Common myeloid progenitor, CD34-positive (primary cell): ENCODE measurements at places on chromosomes 5 and 9.

DNA sequence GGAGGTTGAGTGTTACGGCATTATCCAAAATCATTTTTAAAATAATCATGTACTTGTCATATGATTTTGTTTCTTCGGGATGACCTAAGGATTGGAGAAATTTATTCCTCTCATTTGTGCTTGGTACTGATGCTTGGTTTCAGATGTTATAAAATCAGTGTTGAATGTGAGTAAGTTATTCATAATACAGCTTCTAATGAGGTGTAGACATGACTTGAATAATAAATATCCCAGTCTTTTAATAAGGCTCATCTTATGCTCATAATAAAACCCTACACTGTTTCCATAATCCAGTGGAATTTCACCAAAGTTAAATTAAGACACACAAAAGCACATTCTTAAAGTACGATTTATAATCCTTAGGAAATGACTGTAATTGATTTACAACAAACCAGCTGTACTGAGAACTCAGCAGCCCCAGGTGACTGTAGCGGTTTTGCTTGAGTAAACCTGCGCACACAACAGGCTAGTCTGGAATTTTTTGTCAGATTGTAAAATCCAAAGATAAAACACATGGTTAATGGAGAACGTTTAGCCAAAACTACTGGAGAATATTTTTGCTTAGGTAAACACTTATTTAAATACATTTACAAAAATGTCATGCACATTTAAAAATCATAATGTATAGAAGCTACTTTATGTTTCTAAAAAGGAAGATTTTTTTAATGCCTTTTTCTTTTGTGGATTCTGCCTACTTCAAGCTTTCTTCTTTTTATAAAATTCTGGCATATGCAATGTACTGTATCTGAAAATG is 609.8 kb upstream of the GRAMD2B start:
- H3K4me1 ChIP-seq, result no peaks in the 10 kb centered on the region
- H3K27me3 ChIP-seq, result no peaks in the 10 kb centered on the region
- no peak overlapping the region for H3K27ac ChIP-seq
- no peaks in the 10 kb centered on the region for H3K36me3 ChIP-seq
- H3K4me3 ChIP-seq, result no peak overlapping the region
- no peak for DNase-seq

GRCh38 chr5:62931153-62931950 is 352.7 kb downstream of the LRRC70 start:
- no peak overlapping the region for H3K27ac ChIP-seq
- H3K4me3 ChIP-seq, result no peak overlapping the region
- H3K4me1 ChIP-seq, result no peaks in the 10 kb centered on the region
- no peaks in the 10 kb centered on the region for H3K36me3 ChIP-seq
- no peaks in the 10 kb centered on the region for H3K27me3 ChIP-seq
- no peak for DNase-seq

- H3K27me3 ChIP-seq, result no peaks in the 10 kb centered on the region
- DNase-seq, result peak; percentile 76
- peaks cover 47% of the 10 kb centered on the region for H3K4me1 ChIP-seq
- H3K4me3 ChIP-seq, result no peak overlapping the region
- no peaks in the 10 kb centered on the region for H3K36me3 ChIP-seq
These were observed 60.9 kb downstream of the CXXC5 start for GRCh38 chr5:139708877-139709581.

- H3K27ac ChIP-seq, result no peak overlapping the region
- peak overlapping the region; percentile 69 for H3K4me3 ChIP-seq
- H3K36me3 ChIP-seq, result no peaks in the 10 kb centered on the region
- no peak for DNase-seq
These were observed 750 bp downstream of the DNM1 start for GRCh38 chr9:128203707-128204551.

- H3K4me3 ChIP-seq, result peak overlapping the region; percentile 63
- H3K27me3 ChIP-seq, result peaks cover 23% of the 10 kb centered on the region
- peak; percentile 66 for DNase-seq
These were observed 986 bp downstream of the PLPP1 start for GRCh38 chr5:55533521-55534435.

GRCh38 chr9:108142504-108143201 is 653.1 kb upstream of the KLF4 start:
- no peaks in the 10 kb centered on the region for H3K36me3 ChIP-seq
- no peak overlapping the region for H3K27ac ChIP-seq
- no peak overlapping the region for H3K4me3 ChIP-seq
- DNase-seq, result no peak
- peaks cover 11% of the 10 kb centered on the region for H3K4me1 ChIP-seq
- H3K27me3 ChIP-seq, result no peaks in the 10 kb centered on the region

DNA sequence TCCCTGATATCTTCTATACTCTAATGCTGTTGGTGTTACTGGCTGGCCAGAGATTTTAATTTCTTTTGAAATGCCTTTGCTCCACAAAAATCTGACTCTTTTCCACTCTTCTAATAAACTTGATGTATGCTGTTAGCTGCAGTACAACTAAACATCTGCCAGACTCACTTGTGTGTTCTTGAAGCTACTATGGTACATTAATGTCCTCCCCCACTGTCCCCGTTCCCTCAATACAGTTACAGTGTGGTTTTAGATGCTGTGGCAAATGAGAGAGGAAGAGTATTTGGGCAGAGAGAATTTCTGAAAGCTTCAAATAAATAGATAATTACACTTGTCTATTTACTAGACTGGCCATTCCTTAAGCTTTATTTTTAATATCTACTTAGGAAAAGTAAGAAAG is 18.3 kb upstream of the ERAP1 start:
- no peaks in the 10 kb centered on the region for H3K36me3 ChIP-seq
- H3K4me3 ChIP-seq, result no peak overlapping the region
- no peak overlapping the region for H3K27ac ChIP-seq
- no peaks in the 10 kb centered on the region for H3K27me3 ChIP-seq
- DNase-seq, result no peak
- peaks cover 15% of the 10 kb centered on the region for H3K4me1 ChIP-seq

GRCh38 chr5:57410374-57411320 is 72.0 kb downstream of the ACTBL2 start:
- DNase-seq, result no peak
- no peaks in the 10 kb centered on the region for H3K27me3 ChIP-seq
- H3K4me1 ChIP-seq, result peaks cover 14% of the 10 kb centered on the region
- H3K27ac ChIP-seq, result no peak overlapping the region
- no peaks in the 10 kb centered on the region for H3K36me3 ChIP-seq

- no peak overlapping the region for H3K27ac ChIP-seq
- no peaks in the 10 kb centered on the region for H3K27me3 ChIP-seq
- H3K4me1 ChIP-seq, result no peaks in the 10 kb centered on the region
- no peak for DNase-seq
These were observed 390.3 kb downstream of the ANXA1 start for GRCh38 chr9:73541923-73542322.

GRCh38 chr9:127307802-127308201 is 43.2 kb downstream of the GARNL3 start:
- no peak overlapping the region for H3K27ac ChIP-seq
- H3K27me3 ChIP-seq, result no peaks in the 10 kb centered on the region
- H3K4me1 ChIP-seq, result no peaks in the 10 kb centered on the region
- DNase-seq, result no peak
- no peaks in the 10 kb centered on the region for H3K36me3 ChIP-seq
- H3K4me3 ChIP-seq, result no peak overlapping the region

GRCh38 chr5:126015235-126016181 is 407.7 kb upstream of the GRAMD2B start:
- DNase-seq, result no peak
- H3K4me3 ChIP-seq, result no peak overlapping the region
- H3K36me3 ChIP-seq, result no peaks in the 10 kb centered on the region
- no peak overlapping the region for H3K27ac ChIP-seq
- H3K27me3 ChIP-seq, result no peaks in the 10 kb centered on the region
- H3K4me1 ChIP-seq, result no peaks in the 10 kb centered on the region

DNA sequence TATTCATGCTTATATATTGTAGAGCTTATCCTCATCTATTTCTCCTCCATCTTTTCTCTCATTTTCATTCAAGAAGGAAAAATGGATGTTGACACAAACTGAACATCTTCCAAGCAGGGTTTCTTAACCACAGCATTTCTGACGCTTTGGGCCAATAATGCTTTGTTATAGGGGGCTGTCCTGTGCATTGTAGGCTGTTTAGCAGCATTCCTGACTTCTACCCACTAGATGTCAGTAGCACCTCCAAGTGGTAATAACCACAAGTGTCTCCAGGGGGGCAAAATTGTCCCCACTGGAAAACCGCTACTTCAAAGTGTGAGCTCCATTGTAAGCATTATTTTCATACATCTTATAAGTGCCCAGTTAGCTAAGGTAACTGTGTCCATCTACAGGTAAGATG is 2.6 kb upstream of the TXNDC8 start:
- peak; percentile 9 for DNase-seq
- H3K4me3 ChIP-seq, result no peak overlapping the region
- H3K27me3 ChIP-seq, result no peaks in the 10 kb centered on the region
- no peak overlapping the region for H3K27ac ChIP-seq
- no peaks in the 10 kb centered on the region for H3K4me1 ChIP-seq
- H3K36me3 ChIP-seq, result no peaks in the 10 kb centered on the region

GRCh38 chr5:10367579-10367978 is 14.1 kb downstream of the MARCHF6 start:
- no peak overlapping the region for H3K27ac ChIP-seq
- H3K4me3 ChIP-seq, result no peak overlapping the region
- H3K4me1 ChIP-seq, result peaks cover 8% of the 10 kb centered on the region
- DNase-seq, result no peak
- peaks cover 13% of the 10 kb centered on the region for H3K36me3 ChIP-seq
- no peaks in the 10 kb centered on the region for H3K27me3 ChIP-seq

DNA sequence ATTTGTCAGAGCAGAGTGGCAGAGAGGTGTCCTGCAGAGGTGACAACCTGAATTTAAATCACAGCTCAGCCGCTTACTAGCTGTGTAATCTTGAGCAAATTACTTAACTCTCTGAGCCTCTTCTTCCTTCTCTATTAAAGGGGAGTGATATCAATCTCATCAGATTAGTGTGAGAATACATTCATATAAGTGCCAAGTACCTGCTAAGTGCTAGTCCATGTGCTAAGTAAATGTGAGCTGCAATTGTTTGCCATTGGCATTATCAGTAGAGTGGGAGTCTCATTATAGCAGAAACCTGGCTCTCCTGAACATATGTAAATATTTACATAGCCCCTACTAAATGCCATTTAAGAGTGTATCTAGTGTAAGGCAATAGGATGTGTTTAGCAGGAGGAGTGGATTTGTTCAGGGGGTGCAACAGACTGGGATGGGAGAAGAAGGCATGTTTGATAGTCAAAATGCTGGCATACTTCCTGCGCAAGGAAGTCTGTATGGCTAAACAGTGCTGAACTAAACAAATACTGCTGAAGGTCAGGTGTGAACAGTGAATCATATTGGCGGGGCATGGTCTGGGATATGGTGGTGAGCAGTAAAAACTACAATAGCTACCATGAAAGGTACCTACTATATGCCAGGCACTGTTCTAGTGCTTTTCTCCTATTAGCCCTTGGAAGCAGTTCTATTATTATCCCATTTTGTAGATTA is 74.5 kb downstream of the F2RL2 start:
- no peak overlapping the region for H3K4me3 ChIP-seq
- H3K4me1 ChIP-seq, result peaks cover 46% of the 10 kb centered on the region
- no peaks in the 10 kb centered on the region for H3K36me3 ChIP-seq
- no peaks in the 10 kb centered on the region for H3K27me3 ChIP-seq
- DNase-seq, result no peak

- H3K27ac ChIP-seq, result no peak overlapping the region
- no peaks in the 10 kb centered on the region for H3K27me3 ChIP-seq
- no peak for DNase-seq
- no peak overlapping the region for H3K4me3 ChIP-seq
- no peaks in the 10 kb centered on the region for H3K4me1 ChIP-seq
- no peaks in the 10 kb centered on the region for H3K36me3 ChIP-seq
These were observed 104.2 kb downstream of the SYK start for GRCh38 chr9:90905822-90906221.

DNA sequence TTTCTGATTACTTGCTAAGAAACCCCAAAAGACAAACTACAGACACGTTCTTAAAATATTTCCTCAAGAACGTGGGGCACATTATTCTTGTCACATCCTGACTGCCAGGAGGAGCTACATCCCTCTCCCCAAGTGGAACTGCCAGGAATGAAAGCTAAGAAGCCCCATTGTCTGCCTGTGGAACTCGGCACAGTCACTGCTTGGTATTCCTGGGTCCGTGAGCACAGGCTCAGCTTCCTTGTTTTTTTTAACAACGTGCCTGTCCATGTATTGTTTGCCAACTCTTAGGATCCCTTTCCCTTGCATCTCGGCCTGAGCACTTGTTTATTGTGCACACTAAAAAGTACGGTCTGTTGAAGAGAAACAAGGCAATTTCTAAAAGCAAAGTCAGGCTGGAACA is 47.0 kb upstream of the SELENOP start:
- H3K27ac ChIP-seq, result no peak overlapping the region
- DNase-seq, result no peak
- no peaks in the 10 kb centered on the region for H3K36me3 ChIP-seq
- no peak overlapping the region for H3K4me3 ChIP-seq
- no peaks in the 10 kb centered on the region for H3K27me3 ChIP-seq

DNA sequence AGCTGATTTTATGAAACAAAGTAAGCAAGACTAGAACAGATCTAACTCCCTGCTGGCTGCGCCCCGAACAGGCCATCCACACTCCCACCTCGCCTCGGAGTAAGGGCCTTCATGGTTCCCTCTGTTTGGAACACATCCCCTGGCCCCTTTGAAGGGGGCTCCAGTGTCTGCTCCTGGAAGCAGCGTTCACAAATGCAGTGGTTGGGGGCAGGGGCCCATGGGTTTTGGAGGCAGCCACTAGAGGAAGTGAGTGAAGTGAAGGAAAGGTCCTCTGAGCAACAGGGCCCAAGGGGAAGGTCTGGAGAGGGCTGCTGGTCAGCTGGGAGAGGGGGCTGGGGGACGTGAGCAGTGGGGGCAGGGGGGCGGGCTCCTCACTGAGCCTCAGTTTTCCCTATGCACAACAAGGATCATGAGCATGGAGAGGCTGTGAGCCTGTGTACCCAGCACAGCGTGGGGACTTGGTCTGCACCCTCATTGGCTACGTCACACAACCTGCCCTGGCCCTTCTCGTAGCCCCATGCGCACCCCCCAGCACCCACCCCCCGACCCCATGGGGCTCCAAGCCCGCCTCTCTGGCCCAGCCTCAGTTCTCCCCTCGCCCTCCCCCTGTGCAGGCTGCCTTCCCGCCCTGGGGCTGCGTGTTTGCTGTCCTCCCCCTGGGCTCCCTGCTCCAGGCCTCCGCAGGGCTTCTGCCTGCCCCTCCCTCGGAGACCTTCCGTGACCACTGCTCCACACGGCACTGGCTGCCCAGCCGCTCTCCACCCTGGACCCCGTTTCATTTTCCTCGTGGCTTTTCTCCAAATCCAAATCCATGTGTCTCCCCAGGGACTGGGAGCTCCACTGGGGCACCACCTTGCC is 39.5 kb downstream of the RASGEF1C start:
- no peak for DNase-seq
- no peak overlapping the region for H3K27ac ChIP-seq
- no peaks in the 10 kb centered on the region for H3K27me3 ChIP-seq
- peaks cover 18% of the 10 kb centered on the region for H3K4me1 ChIP-seq
- no peak overlapping the region for H3K4me3 ChIP-seq
